ENCODE measurements at places on chromosomes 16 and 17. TPM values are rescaled to one million over a fixed set of nuclear protein-coding genes. Genes with fewer than 3 reads are reported as not detected.

The TBC1D3H gene
- total RNA-seq: not detected

GRCh38 chr17:78567991-78568390, 9.2 kb downstream of the DNAH17 start:
- no peak for ATAC-seq

DNA sequence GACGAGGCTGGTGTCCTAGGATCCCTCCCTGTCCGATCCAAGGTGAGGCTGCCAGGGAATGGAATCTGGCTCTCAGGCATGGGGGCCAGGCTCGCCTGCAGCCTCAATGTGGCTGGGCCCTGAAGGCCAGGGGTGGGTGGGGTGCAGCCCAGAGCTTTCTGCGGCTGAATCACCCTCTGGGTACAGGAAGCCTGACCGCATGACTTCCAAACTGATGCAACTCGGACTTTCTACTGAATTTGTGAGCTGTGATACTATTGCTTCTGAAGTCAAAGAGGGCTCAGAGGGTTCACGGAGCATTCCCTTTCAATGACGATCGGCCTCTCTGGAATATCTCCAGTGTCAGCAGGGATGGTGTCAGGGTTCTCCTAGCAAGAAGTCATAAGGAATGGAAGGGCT, 123.7 kb downstream of the METRNL start:
- peak; percentile 89 for ATAC-seq

GRCh38 chr16:23642246-23642774, 1.0 kb downstream of the DCTN5 start:
- ATAC-seq: no peak

DNA sequence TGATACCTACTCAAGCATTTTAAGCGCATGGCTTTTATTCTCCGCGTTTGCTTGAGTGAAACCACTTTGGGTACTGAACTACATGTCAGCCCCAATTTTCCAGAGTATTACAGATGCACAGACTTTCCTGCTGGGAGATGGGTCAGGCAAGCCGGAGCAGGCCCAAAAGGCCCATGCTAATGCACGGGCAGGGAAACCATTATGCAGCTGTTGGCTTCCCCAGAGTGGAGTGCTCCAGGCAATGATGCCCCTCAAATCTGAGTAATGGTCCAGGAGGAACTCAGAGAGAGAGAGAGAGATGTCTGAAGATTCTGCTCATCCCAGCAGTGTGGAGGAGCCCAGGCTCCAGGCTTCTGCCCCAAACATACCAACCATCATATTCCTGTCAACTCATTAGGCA, 80.2 kb downstream of the CDH11 start:
- ATAC-seq: no peak

DNA sequence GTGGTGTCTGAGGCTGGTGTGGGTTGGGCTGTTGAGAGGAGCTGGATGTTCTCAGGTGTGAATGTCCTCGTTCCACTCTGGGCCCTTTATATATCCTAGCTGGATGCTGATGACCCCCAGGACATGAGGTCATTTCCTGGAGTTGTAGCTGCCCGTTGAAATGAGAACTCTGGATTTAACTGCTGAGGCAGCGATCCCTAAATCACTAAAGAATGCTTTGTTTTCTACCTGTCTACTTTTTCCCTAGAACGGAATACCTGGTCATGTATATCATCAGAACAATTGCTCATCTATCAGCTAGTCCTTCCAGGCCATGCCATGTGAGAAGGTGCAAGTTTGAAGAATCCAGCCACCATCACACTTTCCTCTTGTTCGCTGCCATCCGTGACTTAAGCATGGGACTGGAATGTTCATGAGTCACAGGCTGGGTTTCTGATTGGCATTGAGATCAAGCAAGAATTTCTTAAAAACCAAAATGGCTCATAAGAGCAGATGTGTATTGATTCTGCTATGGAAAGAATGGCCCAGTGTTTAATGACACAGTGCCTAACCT, at the start of gene KRTAP2-3:
KRTAP2-3 (minus strand) TSS at position 63 of the 553 bp plus-strand sequence. CDS start 64 bp downstream, outside the sequence.
- no peak for ATAC-seq

Data from gastroesophageal sphincter (tissue), 4 donors.